ENCODE measurements at places on chromosomes 7 and 10. TPM values are rescaled to one million over a fixed set of nuclear protein-coding genes. Genes with fewer than 3 reads are reported as not detected.

The LIPM gene
- total RNA-seq = not detected

The SEMA3D gene
- 4.8 TPM for total RNA-seq

The BBIP1 gene
- total RNA-seq = 19.6 TPM

The FAM237B gene
- total RNA-seq = not detected

The CTBP2 gene
- total RNA-seq = 78.9 TPM

The MOGAT3 gene
- total RNA-seq = not detected

The OR6V1 gene
- total RNA-seq = not detected

The RGS10 gene
- total RNA-seq = 27.6 TPM

The CNPY1 gene
- total RNA-seq = not detected

The ANXA8 gene
- total RNA-seq = 0.69 TPM

The ASCC1 gene
- 24.3 TPM for total RNA-seq

The PANK1 gene
- 2.0 TPM for total RNA-seq

DNA sequence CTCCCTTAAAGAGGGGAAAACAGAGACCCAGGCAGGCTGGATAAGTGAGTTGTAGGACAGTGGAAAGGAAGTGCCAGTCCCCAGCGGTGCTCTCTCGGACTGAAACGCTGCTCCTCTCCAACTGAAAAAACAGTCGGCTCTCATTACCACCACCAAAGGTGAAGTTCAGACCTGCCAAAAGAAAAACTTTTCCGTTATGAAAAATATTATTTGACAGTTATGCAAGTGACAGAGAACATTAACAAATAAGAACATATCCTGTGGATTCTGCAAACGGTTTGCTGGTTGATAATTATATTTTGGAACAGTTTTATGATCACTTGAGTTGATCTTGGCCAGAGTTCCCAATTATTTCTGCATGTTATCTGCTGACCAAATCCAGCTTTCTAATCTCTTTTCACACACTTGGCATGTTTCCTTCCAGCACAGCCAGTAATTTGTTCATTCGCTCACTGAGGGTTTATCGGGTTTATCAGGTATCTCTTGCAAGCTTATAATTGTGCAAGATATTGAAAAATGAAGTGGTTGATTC, 82.6 kb downstream of the PTPRE start:
- DNase-seq = no peak

GRCh38 chr10:14623931-14624330, 150.8 kb downstream of the FAM107B start:
- no peak for DNase-seq

DNA sequence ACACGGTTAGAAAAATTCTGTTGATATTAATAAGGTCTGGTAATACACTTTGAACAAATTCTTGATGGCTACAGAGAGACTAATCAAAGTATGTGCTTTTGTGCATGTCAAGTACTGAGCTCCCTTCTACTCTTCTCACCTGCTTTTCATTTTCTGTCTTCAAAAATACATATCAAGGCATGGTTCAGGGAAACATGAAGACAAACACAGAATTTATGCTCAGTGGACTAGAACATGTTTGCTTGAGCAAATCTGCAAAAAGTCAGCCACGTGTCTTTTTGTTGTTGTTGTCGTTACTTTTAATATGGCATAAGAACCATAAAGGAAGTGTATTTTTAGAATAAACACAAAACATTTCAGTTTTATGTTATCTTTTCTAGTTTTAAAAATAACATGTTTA, 21.9 kb downstream of the CDK13 start:
- DNase-seq = no peak

- peak; percentile 70 for DNase-seq
These were observed 185.5 kb downstream of the SEMA3A start for GRCh38 chr7:84009051-84009450.

GRCh38 chr7:134060874-134061273, 66.3 kb upstream of the LRGUK start:
- DNase-seq = no peak

DNA sequence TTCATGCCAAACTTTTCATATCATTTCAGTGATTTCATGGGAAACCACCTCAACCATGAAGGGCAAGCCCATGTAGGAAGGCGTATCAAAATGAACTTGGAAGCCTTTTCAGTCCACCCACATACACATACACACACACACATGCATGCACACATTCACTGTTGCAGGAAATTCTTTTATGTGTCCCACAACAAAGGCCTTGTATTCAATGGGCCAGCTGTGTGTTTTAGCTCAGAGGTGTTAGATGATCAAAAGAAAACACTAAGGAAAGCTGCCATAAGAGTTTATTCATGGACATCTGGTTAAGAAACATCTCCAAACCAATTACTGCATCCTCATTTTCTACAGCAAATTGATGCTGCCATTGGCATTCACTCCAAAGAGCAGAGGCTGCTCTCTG, 74.4 kb upstream of the STK17A start:
- no peak for DNase-seq

DNA sequence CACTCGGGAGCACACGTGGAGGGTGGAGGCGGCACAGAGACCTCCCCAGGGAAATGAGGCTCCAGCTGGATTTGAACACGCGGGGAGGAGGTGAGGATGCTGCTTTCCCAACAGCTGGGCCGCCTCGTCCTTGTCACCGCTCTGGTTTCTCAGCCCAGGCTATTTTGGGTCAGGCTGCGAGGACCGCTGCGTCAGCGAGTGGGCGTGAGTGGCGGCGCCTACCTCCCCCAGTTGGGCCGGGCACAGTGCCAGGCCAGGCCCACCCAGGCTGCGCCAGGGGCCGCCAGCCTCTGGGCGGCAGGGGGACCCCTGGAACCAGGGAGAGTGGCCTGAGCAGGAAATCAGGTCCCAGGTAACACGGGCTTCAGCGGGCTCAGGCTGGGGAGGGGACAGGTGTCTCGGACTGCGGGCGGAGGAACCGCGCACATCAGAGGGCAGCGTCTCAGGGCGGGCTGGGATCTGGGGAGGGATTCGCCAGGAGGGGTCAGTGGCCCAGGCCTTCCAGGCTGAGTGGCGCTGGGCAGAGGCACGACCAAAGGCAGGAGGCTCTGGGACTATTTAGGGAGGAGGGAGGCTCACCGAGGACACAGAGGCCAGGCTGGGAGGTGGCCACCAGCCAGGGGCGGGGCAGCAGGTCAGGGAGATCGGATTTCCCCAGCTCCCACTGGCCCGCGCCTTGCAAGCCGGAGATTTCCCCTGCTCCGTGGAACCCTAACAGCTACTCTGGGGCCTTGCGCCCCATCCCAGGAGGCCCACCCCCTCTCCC, 125.2 kb upstream of the RET start:
- peak; percentile 24 for DNase-seq

DNA sequence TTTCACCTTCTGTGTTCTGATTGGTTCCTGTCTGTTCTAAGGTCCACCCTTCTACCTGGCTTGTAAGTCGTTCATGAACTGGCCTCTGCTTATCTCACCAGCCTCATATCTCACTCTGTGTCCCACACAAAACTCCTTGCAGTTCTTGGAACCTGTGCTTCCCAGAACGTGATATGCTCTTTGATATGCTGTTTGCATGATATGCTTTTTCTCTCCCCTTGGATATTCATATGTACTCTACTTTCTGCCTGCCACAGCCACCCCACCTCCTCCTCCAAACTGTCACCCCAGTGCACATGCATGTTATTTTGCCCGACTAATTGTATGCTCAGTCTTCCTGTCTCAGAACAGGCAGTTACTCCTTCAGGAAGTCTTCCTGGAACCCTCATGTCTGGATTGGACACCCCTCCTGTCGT, 1.9 kb upstream of the ITPRIP start:
- no peak for DNase-seq

DNA sequence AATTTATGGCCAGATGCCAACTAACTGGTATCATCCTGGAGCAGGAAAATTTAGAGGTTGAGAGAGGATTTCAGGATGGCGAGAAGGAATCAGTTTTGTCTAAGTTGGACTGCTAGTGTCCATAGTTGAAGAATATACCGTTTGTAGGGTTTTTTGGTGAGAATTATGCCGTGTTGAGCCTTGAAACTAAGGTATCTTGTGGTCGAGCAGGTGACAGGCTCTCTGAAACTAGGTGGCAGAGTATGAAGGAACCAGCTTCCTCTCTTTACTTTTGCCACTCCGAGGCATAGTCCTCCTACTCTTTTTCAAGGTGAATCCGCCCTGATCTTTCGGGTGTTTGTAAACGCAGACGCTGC, 9.7 kb downstream of the MDFIC start:
- no peak for DNase-seq

DNA sequence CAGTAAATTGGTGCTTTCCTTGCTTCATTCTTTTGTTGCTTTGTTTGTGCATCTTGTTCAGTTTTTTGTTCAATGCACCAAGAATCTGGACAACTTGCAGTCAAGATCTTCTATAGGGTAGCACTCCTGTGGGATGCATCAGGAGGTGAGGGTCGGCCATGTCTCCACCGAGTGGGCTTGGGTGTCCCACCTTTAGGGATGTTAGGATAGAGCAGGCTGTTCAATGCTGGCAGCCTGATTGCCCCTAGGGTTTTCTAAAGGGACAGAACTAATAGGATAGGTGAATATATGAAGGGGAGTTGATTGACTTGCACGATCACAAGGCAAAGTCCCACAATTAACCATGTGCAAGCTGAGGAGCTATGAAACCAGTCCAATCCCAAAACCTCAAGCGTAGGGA, 109.9 kb downstream of the GLRX3 start:
- DNase-seq = no peak

DNA sequence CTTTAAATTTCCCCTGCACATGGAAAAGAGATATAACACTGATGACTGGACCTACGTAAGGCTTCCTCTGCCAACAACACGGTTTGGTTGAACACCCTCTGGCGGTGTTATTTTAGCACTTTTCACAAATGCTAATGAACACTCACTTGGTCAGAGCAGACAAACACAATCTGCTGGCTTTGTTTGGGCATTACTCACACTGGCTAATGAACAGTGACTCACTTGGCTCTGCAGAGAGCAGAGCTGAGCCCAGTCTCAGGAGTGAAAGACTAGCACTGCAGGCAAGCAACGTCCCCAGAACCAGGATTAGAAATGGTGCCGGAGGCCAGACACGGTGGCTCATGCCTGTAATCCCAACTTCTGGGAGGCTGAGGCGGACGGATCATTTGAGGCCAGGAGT, 430.8 kb downstream of the PLXNA4 start:
- DNase-seq = peak; percentile 88

DNA sequence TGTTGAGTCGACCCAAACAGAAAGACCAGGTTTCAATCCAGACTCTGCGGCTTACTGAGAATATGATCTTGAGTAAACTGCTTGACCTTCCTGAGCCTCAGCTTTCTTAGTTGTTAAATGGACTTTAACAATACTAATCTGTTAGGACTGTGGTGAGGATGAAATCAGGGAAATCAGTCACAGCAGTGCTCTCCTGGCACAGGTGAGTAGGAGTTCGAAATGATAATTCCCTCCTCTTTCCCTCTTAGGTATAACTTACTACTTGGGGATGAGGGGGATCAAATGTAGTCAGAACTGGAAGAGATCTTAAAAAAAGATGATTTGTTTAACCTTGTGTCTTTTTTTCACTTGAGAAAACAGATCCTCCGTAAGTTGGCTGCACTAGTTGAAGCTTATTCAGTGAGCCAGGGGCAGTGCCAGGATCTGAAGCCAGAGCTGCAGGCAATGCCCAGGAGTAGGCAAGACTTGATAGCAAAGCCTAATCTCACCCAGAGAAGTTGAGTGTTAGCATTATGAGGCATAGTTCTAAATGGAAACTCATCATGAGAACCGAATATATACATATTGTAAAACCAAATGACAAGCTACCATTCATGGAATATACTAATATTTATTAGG, 1.8 kb upstream of the MAGI2 start:
- DNase-seq = no peak

- no peak for DNase-seq
These were observed 210.9 kb downstream of the CUX1 start for GRCh38 chr7:102028206-102028826.

DNA sequence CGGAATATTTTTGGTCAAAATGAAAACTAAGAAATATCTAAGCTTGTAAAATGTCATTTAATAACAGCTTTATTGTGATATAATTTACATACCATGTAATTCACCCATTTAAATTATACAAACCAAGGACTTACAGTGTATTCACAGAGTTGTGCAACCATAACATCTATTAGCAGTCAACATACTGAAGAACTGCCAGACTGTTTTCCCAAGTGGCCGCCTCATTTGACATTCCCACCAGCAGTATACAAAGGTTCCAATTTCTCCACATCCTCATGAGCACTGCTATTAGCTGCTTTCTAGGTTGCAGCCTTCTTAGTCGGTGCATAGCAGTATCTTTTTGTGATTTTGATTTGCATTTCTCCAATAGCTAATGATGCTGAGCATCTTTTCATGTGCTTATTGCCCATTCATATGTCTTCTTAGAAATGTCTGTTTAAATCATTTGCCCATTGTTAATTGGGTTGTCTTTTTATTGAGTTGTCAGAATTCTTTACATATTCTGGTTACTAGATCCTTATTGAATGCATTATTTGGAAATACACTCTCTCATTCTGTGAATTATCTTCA, 153.0 kb upstream of the FGFR2 start:
- no peak for DNase-seq

- peak; percentile 55 for DNase-seq
These were observed 36.3 kb downstream of the ABCB1 start for GRCh38 chr7:87564296-87564963.

GRCh38 chr10:112728997-112729396, 221.1 kb upstream of the TCF7L2 start:
- no peak for DNase-seq

- DNase-seq = no peak
These were observed 716.1 kb upstream of the POT1 start for GRCh38 chr7:125645770-125646169.

GRCh38 chr10:13180788-13181187, 19.4 kb downstream of the MCM10 start:
- DNase-seq = no peak

DNA sequence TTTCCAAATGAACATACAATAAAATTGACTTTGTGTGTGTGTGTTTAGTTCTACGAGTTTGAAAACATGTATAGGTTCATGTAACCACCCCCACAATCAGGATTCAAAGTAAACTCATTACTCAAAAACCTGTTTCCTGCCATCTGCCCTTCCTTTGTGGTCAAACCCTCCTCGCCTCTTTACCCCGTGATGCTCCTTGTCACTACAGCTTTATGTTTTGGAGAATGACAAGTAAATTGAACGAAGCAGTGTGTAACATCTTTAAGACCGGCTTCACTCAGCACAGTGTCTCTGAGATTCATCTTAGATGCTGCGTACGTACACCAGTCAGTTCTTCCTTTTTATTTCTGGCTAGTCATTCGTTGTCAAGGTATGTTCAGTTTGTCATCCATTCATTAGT, 54.6 kb upstream of the MKI67 start:
- DNase-seq = no peak

- DNase-seq = peak; percentile 21
These were observed 73.9 kb downstream of the CXCL12 start for GRCh38 chr10:44310762-44311562.

- DNase-seq = no peak
These were observed 306.2 kb upstream of the AKR1E2 start for GRCh38 chr10:4519658-4520402.

DNA sequence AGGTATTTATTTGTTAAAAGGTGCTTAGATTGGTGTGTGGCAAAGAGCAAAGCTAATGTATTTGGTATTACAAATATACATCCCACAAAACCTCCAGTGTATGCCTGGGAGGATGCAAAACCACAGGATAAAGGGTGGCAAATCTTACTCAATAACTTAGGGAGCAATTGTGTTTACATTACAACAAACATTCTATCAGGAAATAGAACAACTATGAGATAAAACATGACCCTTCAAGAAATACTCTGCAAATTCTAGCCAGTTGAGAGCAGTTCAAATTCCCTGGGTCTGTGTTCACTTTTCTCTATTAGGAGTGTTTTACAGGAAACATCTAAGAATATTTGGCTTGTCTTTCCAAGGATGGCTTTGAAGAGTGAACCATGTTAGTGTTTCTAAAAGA, 64.9 kb downstream of the CUL1 start:
- DNase-seq = no peak

GRCh38 chr10:110269374-110270318, 35.1 kb downstream of the SMNDC1 start:
- no peak for DNase-seq

All from PC-3 (cell line).